Stimulated activated CD8-positive, alpha-beta memory T cell treated with anti-CD3 and anti-CD28 coated beads, Interleukin-2, amount 100 ng/mL, for 1 hour (primary cell): ENCODE measurements at places on chromosomes 1 and 21.

GRCh38 chr1:235918032-235918431 is 51.3 kb upstream of the LYST start:
- DNase-seq = no peak

GRCh38 chr1:235206533-235207208 is 45.6 kb upstream of the RBM34 start:
- no peak for DNase-seq

DNA sequence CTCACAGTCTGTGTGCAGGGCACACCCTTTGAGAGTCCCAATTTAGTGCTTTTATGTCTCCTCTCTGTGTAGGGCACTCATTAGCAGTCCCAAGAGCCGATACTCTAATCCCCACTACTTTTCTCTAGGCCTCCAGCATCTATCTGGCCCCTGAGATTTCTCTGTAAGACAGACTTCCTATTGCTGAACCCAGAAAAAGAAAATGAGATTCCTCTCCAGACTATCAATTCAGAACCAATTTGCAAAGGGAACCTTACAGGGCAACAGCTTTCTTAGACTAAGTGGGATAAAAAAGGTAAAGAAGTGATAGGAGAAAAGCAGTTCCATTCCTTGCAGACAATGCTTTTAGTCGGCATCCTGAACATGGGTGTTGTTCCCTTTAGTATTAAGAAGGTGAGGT is 172.2 kb downstream of the EDEM3 start:
- no peak for DNase-seq

DNA sequence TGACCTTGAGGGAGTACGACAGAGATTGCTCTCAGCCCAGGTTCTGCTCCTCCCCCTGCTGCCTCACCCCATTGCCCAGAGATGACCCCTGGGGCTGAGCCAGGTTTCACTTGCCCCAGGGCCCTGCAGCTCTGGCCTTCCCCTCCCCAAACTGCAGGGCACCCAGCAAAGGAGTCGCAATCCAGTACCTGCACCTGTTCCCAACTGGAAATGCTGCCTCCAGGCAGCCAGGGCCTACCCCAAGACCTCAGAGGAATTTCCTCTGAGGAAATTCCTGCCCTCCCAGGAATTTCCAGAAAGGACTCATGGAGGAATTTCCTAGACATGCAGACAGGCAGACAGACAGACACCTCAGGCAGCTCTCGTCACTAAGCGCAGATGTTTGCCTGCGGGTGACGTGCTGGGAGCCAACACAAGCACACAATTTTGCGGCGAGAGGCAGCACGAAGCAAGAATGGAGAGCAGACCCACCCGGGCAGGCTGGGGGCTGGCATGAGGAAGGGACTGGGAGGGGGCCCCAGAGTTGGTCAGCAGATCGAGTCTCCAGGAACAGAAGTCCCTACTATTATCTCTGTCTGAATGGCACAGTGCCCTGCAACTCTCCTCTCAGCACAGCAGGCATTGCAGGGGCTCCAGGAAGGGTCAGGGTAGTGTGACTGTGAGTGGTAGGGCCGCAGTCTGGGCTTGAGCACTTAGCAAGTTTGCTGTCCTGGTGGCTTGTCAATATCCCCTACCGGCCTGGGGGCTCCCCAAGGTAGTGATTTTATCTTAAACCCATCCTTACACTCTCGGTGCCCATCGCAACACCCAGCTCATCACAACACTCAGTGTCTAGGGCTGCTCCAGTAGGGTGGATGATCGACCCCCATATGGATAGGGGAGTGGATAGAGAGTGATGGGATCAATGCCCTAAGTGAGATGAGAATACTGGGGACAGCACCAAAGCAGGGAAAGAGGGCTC is 2.9 kb upstream of the EFNA1 start:
- no peak for DNase-seq

GRCh38 chr1:39418236-39418635 is 73.2 kb upstream of the BMP8A start:
- DNase-seq = no peak

DNA sequence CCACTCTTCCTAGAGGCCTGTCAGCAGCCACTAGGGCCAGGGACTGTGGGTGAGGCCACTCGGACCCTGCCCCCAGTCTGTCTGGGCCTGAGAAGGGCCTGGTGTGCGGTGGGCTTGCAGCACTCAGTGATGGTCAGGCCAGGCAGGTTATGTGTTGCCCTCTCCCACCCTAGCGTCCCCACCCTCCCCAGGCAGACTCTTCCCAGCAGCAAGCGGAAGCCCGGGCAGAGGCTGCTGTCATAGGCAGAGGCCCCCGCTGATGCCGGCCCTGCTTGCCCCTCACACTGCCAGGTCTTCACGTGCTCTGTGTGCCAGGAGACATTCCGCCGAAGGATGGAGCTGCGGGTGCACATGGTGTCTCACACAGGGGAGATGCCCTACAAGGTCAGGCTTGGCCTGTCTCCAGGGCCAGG is 6.6 kb downstream of the ZBTB48 start:
- no peak for DNase-seq

GRCh38 chr1:28801461-28801860 is 10.5 kb upstream of the OPRD1 start:
- DNase-seq = no peak

GRCh38 chr1:228478326-228478725 is 8.9 kb upstream of the RNF187 start:
- no peak for DNase-seq

DNA sequence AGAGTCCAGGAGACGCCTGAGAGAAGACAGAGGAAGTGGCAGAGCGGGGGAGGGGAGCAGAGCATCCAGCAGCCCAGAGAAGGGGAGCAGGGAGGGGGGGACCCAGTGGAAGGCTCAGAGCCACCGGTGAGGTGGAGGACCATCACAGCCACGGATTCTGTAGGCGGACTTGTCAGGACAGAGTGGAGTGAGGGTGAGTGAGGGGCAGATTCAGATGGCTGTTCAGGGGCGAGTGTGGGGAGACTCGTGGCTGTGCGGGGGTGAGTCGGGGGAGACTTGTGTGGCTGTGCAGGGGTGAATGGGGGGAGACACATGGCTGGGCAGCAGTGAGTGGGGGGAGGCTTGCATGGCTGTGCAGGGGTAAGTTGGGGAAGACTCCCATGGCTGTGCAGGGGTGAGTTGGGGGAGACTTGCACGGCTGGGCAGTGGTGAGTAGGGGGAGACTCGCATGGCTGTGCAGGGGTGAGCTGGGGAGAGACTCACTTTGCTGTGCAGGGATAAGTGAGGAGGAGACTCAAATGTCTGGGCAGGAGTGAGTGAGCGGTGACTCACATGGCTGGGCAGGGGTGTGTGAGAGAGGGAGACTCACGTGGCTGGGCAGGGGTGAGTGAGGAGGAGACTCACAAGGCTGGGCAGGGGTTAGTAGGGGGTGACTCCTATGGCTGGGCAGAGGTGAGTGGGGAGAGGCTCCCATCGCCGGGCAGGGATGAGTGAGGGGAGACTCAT is 56.8 kb upstream of the ABCG1 start:
- no peak for DNase-seq

GRCh38 chr1:162111572-162111971 is 42.1 kb downstream of the NOS1AP start:
- DNase-seq = no peak
